ENCODE measurements at places on chromosomes 1 and 21. TPM values are rescaled to one million over a fixed set of nuclear protein-coding genes. Genes with fewer than 3 reads are reported as not detected.

The OR6N1 gene
- not detected for total RNA-seq

The L1TD1 gene
- 3.1 TPM for total RNA-seq

DNA sequence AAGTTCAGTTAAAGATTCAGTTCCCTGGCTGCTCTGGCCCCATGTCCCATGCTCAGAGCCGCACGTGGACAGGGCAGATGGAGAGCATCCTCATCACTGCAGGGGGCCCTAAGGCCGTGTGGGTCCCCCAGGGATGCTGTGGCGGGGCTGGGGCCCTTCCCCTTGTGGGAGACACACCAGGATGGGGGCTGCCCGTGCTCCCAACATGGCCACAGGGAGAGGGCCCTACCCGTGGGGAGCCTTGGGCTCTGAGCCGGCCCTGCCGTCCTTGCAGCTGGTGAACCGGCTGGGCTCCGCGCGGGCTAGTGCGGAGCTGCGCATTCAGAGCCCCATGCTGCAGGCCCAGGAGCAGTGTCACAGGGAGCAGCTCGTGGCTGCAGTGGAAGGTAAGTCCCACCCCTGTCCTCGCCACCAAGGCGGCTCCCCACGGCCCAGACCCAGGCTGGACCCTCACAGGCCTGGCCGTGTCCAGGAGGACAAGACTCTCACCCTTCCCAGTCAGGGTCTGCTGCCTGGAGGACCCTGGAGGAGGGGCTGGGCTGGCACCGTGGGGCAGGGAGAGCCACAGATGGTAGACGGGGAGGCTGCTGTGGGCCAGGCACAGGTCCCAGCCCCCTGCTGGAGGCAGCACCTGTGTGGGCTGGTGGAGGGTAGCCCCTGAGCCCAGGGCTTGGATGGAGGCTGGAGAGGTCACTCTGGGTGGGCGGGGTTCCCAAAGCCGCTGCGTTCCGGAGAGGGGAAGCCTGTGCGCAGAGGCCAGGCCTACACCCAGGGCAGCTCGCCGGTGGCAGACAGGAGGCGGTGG lies 53.8 kb downstream of the TRIM11 start:
- DNase-seq = no peak

- DNase-seq = no peak
Measured at GRCh38 chr1:115409094-115410015, 71.3 kb upstream of the NGF start.

DNA sequence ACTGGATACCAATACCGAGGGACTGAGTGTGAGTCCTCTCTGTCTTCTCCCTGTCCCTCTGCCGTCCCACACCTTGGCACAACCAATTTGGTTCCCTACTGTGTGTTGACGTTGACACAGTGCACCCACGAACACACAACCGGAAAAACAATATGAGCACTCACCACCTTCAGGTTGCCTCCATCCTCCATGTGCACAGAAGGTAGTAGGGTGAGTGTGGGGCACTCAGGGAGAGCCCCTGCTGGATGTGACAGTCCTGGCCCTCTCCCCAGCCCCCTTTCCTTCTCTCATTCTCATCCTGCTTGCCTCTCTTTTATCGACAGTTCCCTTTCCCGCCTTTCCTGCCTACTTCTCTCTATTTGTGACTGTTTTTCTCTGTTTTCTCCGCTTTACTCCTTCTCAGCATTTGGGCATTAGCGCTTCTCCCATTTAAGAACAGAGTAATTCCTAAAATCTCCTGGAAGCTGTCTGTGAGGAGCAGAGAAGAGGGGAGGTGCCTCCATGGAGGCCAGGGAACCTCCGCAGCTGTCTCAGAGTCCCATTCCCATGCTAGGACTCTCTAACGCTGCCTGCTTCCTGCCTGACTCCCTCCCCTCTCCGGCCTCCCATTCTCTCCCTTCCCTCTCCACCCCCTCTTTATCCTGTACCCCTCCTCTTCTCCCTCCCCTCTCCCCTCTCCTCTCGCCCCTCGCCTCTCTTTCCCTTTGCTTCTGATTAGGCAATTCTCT lies 16.4 kb downstream of the CADM3 start:
- DNase-seq = no peak

All from tibial nerve (tissue), 4 donors.